ENCODE measurements at places on chromosomes 6 and 20.

DNA sequence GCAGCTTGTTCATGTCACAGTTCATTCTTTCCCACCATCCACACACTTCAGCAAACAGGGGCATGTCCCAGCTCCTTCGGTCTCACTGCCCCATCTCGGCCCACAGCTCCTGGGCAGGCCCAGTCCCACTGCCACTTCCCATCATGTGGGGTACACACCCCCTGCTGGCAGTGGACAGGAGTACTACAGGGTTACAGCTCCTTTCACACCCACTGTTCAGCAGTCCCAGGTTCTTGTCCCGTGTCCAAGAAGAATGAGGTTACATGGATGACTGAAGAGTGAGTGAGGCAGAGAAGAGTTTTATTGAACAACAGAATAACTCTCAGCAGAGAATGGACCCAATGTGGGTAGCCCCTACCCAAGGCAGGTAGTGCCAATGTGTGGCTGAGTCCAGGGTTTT lies 77.8 kb upstream of the SMLR1 start:
- DNase-seq = no peak

DNA sequence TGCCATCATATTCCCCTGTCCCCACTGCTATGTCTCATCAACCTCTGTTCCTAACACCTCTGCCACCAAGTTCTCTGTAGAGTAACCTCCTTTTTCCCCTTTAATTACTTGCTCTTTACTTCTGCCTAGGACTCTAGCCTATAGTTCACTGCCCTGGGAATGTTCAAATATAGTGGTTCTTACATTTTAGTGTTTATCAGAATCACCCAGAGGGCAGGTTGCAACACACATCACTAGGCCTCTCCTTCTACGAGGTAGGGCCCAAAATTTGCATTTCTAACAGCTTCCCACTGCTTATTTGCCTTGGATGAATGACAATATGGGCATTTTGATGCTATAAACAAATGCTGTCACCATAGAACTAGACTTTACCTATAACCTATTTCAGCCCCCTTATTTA lies 23.1 kb upstream of the C6orf141 start:
- no peak for DNase-seq

DNA sequence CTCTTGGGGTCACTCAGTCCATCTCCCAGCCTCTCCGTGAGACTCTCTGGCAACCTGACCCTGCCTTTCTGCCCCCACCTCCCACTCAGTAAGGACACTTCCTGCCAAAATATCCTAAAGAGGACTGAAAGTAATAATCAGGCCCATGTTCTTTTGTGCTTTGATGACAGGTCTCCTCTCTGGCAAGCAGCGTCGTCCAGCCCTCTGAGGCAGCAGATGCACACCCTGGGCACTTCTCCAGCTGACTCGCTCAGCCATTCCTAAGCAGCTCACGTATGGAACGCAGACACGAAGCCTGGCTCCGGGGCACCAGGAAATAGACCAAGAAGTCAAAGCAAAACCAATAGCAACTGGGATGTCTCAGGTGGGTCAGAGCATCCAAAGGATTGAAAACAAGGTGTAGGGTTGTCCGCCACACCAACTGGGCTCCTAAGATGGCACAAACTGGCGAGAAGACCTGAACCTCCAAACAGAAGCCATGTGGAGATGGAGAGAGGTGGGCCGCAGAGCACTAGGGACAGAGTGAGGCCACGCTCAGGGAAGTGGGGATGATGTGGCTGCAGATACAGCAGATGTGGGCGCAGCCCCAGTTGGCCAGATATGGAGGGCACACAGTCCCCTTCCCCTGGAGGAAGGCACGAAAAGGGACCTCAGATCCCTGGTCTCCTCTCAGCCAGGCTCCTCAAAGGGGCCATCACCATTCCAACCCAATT lies 99.3 kb downstream of the PRND start:
- no peak for DNase-seq

DNA sequence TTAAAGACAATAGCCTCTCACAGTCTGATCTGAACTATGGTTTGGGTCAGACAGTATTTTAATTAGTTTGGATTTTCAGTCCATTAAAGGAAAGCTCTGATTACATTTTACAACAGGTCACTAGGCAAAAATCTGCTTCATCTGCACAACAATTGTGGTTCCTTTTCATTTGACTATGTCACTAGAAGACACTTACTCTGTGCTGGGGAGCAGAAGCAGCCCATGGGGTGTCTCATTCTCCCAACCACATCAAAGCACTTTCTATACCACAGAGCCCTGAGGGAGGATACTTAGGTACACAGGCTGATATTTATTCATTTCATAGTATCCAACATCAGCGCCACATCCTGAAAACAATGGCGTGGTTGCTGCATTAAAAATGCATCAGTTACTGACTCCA lies 36.6 kb upstream of the HDAC2 start:
- DNase-seq = no peak

All from esophagus squamous epithelium (tissue), 5 donors.